ENCODE measurements at places on chromosomes 6 and 20.

DNA sequence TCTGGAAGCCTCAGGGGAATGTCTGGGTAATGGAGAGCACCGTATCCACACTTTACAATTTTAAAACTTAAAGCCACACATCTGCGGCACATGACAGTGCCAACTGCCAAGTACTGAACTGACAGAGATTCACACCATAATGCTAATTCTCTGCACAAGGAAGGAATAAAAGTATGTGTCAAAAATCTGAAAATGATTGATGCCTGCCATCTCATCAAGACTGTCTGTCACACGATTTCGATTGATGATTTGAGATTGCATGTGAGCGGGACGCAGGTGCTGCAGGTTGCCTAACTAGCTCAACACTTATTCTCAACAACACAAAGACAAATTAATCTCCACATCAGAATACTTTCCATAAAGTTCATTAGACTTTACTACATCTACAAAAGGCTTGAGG lies 391.2 kb downstream of the PRKN start:
- no peak for DNase-seq

- DNase-seq: no peak
These were observed 8.1 kb upstream of the HEY2 start for GRCh38 chr6:125741336-125741735.

- DNase-seq: no peak
These were observed 180.8 kb upstream of the PHACTR1 start for GRCh38 chr6:12535586-12536314.

DNA sequence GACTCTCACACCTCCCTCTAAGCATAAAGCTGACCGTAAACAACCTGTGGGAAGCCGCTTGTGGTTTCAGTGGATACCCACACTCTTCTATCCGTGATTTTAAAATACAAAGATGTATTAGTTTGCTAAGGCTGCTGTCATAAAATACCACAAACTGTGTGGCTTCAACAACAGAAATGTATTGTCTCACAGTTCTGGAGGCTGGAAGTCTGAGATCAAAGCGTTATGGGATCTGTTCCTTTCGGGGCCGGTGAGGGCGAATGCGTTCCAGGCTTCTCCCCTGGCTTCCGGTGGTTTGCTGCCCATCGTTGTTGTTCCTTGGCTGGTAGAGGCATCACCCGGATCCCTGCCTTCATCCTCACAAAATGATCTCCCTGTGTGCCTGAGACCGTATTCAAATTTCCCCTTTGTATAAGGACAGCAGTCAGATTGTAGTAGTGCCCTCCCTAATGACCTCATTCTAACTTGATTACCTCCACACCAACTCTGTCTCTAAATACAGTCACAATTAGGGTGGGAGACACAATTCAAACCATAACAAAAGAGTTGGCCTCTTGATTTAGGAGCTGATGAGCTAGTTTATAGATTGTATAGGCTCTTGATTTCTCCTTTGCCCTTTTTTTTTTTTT lies 210.6 kb upstream of the SOX4 start:
- no peak for DNase-seq

DNA sequence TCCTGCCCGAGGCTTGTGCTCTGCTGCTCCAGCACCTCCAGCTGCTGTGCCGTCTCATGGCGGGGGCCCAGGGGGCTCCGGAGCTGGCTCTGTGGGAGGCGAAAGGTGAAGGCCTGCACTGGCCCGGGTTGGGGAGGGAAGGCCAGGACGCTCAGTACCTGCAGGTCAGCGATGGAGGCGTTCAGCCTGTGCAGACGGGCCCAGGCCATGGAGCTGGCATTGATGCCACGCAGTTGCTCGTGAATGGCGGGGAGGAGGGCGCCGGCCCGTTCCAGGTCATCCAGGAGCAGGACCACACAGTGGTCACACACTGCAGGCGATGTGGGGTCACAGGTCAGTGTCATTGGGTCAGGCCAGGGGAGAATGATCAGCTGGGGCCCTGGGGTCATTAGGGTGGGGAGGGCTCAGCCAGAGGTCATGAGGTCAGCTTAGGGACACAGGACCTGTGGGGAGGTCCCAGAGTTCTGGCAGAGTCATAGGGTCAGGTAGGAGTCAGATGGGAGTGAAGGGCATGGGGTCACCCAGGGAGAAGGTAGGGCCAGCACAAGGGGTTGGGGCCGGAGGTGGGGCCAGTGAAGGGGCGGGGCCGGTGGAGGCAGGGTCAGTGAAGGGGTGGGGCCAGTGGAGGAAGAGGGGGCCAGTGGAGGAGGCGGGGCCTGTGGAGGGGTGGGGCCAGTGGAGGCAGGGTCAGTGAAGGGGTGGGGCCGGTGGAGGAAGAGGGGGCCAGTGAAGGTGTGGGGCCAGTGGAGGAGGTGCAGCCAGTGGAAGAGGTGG lies 18.0 kb downstream of the ADRM1 start:
- no peak for DNase-seq

DNA sequence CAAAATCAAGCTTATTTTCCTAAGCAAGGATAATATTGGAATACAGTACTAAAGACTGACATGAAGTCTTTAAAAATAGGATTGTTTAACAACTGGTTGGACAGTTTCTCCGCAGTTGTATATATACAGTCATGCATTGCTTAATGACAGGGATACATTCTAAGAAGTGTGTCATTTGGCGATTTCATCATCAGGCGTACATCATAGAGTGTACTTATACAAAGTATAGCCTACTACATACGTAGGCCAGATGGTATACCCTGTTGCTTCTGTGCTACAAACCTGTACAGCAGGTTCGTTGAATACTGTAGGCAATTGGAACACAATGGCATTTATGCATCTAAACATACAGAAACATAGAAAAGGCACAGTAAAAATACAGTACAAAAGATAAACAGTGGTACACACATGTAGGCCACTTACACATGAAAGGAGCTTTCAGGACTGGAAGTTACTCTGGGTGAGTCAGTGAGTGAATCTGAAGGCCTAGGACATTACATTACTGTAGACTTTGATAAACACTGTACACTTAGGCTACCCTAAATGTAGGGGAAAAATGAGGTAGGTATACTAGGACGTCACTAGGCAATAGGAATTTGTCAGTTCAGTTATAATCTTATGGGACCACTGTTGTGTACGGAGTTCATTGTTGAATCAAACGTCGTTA lies 20.1 kb downstream of the HECA start:
- no peak for DNase-seq

- DNase-seq: no peak
These were observed 266.7 kb downstream of the CDH26 start for GRCh38 chr20:60224914-60225313.
